Stimulated activated CD8-positive, alpha-beta memory T cell treated with anti-CD3 and anti-CD28 coated beads, Interleukin-15, amount 100 ng/mL, for 24 hours (primary cell): ENCODE measurements at places on chromosomes 6 and 20.

GRCh38 chr6:139243536-139243935, 48.3 kb downstream of the TXLNB start:
- DNase-seq: no peak

GRCh38 chr6:133225560-133225959, 15.6 kb upstream of the EYA4 start:
- no peak for DNase-seq

DNA sequence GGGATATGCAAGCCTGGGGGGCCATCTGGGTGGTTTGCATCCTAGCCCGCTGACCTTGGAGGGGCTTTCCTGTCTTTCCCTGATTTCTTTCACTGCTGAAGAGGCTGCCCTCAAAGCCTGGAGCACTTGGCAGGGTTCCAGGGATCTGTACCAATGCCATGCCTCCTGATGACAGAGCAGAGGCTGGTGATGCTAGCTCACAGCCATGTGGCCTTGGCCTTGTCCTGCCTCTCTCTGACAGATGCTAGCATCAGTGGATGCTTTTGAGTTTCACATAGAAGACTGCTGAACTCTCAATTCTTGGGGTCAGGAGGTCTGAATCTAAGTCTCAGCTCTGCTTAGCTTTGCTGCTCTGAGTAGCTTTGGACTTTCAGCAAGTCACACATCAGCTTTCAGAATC, 21.9 kb upstream of the RREB1 start:
- DNase-seq: no peak

- DNase-seq: no peak
These were observed 77.6 kb upstream of the FYN start for GRCh38 chr6:111950661-111951496.

GRCh38 chr6:124962639-124963415, 590 bp downstream of the RNF217 start:
- no peak for DNase-seq

DNA sequence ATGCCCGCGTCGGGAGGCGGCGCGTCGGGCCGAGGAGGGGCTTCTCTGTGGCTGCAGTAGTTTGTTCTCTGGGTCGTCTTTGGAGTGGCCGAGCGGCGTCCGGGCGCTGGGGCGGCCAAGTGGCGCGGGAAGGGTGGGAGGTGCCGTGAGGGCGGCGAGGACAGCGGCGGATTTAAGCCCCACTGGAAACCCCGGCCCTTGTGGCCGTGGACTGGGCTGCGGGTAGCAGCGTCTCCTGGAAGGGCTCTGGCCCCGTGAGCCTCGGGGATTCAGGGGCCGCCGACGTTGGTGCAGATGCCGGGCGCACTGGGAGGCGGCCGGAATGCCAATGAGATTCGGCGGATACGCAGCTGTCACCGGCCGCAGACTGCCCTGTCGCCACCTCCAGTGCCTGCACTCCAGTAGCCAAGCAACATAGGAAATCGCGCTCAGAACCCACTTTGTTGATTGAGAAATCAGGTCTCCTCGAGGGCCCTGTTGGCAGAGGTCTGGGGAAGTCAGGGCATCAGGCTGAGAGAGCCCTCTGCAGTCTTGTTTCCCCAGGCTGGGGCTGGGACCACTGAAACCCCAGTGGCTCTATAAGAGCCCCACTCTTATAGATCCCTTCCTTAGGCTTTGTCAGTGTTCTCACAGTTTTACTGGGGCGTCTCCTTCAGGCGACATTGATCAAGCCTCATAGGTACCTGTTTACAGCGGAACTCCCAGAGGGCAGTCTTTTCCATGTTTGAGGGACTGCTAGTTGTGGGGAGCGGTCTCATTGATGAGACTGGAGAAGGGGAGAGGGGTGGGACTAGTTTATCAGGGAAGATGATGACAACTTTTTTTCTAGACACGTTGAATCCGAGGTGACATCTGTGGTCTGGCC, 642 bp downstream of the GZF1 start:
- no peak for DNase-seq

DNA sequence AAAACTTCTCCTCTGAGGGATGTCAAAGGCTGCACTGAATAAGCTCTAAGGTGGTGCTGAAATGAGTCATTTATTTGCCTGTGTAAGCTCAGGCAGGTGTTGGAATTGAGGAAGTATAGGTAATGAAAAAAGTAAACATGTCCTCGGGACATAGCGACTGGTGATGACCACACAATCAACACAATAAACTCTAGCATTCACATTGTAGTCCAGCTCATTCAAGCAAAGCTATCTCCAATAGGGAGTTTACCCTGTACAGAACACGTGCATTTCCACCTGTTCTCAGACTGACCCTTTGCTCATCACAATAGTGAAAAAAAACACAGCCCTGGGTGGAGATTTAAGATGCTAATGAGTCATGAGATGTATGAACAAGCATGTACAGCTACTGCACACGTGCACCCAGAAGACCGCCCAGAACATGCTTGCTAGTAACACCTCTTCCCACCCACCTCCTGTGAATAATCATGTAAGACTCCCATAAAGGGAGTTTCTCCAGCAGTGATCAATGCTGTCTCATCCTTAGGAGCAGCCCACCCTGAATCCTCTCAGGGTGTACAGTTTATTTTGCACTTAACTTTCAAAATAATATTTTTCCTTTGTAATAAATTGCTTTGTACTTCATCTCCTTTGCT, 33.0 kb upstream of the POU5F1 start:
- DNase-seq: no peak

GRCh38 chr20:54208548-54209176, 775 bp downstream of the PFDN4 start:
- DNase-seq: no peak

GRCh38 chr6:155152211-155153076, 111.4 kb upstream of the CLDN20 start:
- DNase-seq: no peak

DNA sequence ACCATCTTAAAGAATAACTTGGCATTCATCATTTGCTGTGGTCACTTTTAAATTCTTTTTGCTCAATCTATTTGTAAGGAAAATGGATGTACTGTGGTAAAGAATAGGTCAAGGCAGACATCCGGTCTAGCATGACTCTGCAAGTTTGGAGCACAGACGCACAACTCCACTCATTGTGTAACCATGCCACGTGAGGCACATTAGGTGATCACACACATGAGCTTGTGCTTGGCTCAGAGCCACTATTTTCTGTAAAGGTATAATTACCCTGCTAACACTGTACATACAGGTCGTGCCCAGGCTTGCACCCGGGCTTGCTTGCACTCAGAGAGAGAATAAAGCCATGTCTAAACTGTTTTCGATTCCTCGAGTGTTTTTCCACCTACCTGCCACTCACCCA, 1289.1 kb upstream of the ADGRB3 start:
- no peak for DNase-seq

GRCh38 chr6:129659590-129660345, 50.2 kb downstream of the ARHGAP18 start:
- DNase-seq: no peak

DNA sequence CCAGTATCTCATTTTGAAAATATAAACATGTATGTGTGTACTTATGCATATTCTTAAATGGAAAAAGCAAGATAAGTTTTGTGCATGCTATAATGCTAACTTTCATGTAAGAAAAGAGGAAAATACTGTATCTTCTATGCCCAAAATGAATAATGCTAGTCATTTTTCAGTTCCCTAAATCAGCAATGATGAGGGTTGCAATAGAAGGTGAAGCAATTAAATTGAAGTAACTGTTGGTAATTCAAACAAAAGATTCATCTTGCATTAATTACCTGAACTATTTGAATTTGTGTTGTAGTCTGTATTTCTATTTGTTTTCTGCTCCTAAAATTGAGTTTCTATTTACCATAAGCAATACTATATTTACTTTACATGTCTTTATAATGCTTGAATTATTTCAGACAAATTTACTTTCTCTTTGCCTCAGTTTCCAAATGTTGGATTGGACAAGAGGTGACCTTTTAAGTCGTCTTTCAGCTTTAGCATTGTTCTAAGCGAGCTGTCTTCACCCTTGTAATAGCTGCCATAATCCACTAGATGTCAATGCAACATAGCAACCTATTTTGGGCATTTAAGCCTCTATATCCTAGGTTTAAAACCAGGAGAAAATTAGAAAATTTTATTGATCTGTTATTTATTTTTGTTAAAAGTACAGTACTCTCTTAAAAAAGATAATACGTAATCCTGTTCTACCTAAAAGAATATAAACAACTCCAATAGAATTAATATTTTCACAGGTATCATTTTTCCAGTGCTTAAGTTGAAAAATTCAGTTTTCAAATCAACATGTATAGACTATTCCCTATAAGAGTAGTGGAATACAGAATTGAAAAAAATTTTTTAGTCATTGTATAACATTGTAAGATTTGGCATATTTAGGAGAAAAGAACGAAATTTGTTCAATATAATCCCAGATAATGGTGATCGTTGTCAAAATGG, 52.3 kb upstream of the IFNGR1 start:
- no peak for DNase-seq

GRCh38 chr20:57425150-57426013, 34.2 kb downstream of the RBM38 start:
- DNase-seq: no peak

DNA sequence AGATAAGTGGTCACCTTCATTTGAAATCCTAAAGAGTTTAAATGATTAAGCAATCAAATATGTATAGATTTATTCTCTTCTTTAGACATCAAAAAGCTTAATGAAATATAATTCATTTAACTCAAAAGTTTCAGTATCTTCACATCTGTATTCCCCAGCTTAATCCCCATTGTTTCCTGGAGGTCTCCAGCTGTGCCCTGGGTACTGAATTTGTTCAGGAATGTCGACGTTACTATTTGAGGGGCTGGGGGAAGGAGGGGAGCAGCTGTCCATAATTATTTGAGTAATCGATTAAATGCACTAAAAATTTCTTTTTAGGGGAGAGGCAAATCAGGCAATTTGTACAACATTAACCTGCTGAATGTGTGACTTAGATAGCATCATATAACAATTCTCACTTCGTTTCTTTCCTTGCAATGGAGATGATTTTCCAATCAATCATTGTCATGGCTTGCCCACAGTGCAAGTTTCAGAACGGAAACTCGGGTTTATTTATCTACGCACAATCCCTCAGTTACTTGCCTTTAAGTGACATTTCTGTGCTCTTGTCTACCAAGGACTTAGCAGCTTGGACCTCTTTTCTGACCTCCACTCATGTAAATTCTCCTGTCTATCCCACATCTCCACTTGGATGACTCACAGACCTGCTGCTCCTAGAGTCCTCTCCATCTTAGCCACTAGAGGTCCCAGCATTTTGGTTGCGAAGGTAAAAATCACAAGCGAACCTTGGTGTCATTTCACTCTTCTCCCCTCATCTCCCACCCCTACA, 3.9 kb downstream of the DOK5 start:
- DNase-seq: no peak

GRCh38 chr6:84167457-84167856, 60.0 kb downstream of the CEP162 start:
- DNase-seq: no peak

DNA sequence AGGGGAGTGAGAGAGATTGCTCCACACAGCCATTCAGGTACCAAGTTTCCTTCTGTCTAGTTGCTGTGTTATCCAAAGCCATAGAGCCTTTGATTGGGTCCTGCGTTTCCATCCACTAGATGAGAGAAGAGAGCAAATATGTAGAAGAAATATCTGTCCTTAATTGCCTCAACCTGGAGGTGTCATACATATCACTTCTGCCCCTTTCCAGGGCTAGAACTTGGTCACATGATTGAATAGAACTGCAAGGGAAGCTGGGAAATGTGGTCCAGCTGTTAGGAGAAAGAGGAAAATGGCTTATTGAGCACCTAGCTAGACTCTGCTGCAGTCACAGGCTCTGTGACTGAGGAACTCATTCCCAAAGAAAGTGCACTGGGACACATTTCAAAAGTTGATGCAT, 115.6 kb upstream of the JAG1 start:
- DNase-seq: no peak

- no peak for DNase-seq
These were observed 79.4 kb downstream of the ZDHHC14 start for GRCh38 chr6:157460182-157460999.

DNA sequence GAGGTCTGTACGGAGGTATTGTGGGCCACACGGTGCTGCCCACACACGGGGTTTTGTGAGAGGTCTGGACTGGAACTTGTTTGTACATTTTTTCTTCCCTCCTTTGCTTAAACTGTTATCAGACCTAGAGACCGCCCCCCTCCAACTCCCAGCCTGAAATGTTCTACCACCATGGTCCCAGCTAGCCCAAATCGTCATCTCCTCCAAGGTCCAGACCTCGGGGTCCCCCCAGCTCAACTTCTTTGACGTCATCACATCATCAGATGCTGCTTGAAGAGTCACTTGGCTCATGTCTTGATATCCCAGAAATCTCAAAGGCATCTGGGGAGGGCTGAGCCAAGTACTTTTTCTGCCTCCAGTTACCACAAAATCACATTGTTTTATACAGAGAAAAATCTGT, 2.8 kb upstream of the CCDC170 start:
- DNase-seq: no peak

- DNase-seq: no peak
These were observed 114.3 kb downstream of the DST start for GRCh38 chr6:56528412-56528841.

- no peak for DNase-seq
These were observed 68.1 kb upstream of the TXNDC5 start for GRCh38 chr6:7978736-7979135.

DNA sequence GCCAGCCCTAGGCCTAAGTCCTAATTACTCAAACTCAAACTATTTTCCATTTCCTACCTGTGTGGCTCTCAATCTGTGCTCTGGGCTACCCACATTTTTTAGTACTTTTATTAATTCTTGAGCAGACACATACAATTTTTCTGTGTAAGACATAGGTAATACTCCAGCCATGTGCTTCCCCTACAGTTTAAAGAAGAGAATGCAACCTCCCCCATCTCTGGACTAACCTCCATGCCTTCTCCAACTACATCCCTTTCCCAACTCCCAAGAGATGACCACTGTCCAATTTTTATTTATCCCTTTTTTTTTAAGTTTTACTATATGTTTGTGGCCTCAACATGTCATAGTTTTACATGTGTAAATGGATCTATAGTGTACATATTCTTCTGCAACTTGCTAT, 5.8 kb downstream of the HMGN4 start:
- no peak for DNase-seq

DNA sequence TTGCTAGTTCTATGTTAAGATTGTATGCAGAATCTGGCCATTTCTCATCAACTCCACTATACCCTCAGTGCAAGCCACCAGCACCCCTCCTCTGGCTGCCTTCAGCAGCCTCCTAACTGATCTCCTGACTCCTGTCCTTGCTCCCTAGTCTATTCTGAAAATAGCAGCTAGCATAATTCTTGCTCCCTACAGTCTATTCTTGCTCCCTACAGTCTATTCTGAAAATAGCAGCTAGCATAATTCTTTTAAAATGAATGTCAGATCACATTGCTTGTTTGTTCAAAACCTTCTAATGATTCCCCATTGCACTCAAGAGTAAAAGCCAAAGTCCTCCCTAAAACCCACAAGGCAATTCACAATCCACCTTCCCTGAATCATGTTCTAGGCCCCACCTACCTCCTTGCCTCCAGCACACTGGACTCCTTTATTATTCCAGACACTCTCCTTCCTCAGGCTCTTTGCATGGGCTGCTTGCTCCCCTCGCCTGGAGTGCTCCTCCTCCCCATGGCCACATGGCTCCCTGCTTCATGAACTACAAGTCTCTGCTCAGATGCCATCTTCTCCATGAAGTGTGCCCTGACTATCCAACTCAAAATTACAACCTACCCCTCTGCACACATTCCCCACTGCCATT, 164.2 kb upstream of the TNFAIP3 start:
- DNase-seq: no peak
